ENCODE measurements at places on chromosomes 5 and 9.
A peak's percentile ranks its signal among the peaks of the same experiment; 100 is the strongest.

- no peak for DNase-seq
Observed at GRCh38 chr5:113846941-113847340, 333.4 kb downstream of the YTHDC2 start.

GRCh38 chr5:21168557-21168956, 1180.6 kb upstream of the CDH18 start:
- no peak for DNase-seq

DNA sequence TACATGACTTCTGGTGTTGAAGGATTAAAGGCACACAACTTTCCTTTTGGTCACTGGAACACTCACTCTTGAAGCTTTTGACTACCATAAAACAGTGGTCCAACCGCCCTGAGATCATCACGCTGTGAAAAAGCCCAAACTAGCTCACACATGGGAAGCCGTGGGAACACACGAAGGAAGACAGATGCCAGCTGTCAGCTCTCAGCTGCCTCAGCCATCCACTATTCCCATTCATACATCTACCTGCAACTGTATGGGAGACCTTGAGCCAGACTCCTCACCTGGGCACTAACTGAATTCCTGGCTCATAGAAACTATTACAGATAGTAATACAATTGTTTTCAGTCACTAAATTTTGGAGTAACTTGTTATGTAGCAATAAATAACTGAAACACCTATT, 246.1 kb downstream of the MSX2 start:
- DNase-seq: no peak

DNA sequence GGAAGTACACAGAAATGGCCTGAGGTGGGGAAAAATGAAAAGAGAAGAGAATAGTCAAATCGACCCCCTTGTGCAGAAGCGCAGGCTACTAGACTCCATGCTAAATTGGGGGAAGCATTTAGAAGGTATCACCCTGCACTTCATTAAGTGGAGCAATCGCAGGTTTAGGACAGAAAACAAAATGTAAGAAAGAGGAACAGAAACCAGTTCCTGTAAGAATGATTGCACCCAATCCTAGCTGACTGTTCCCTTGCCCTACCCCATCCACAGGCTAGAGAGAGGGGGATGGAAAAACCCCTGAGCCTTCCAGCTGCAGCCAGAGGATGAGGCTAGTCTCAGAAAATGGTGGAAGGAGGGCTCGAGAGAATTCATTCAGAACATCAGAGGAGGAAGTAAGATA, 23.9 kb upstream of the PPP1R2B start:
- no peak for DNase-seq

DNA sequence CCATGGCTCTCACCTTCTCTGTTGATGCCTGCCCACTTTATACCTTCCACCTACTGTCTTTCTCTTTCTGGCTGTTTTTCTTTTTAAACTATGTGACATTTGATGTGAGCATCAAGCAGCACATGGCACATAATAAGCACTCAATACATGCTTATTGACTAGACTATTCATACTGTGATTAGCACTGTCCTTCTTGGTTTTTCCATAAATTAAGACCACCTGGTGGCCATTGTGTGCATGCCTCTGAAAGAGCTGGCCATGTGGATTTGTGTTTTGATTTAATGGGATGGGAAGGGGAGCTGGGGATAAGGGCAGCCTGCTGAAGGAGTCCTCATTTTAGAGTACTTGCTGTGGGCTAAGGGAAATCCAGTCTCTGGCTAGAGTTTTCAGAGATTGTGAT, 79.4 kb downstream of the ARHGEF28 start:
- no peak for DNase-seq

- no peak for DNase-seq
Observed at GRCh38 chr9:107218829-107219485, 64.1 kb upstream of the RAD23B start.

- DNase-seq: no peak
Observed at GRCh38 chr5:95969651-95970358, 8.2 kb upstream of the ELL2 start.

- DNase-seq: no peak
Observed at GRCh38 chr5:51566953-51567352, 183.7 kb downstream of the ISL1 start.

DNA sequence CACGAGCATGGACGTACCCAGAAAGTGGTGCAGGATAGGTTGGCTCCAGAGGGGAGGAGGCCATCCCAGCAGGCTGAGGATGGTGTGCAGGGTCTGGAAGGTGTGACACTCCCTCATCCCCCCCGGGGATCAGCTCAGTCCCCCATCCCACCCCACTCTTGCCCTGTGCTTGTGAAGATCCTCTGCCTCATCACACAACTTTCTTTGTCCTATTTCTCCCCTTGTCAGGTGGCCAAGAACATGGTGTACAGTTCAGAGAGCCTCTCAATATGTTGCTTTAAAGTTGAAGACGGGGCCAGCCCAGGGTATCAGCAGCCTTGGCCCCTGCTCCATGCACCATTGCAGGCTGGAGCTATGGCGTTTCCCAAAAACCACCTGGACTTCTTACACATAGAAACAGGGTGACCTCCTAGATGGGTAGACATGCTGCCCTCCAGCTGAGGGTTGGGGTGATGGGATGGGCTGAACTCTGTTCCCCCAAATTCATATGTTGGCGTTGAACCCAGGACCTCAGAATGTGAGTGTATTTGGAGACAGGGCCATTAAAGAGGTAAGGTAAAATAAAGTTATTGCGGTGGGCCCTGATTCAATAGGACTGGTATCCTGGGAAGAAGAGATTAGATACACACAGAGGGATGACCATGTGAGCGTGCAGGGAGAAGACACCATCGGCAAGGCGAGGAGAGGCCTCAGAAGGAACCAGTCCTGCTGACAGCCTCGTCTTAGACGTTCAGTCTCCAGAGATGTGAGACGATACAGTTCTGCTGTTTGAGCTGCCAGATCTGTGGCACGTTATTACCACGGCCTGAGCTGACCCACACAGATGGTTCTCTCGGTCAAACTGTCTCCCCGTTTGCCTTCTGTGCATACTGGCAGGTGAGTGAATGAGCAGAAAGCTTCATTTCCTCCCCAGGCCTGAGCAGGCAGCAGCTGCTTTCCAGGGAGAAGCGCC, 272.5 kb downstream of the GADD45G start:
- no peak for DNase-seq

DNA sequence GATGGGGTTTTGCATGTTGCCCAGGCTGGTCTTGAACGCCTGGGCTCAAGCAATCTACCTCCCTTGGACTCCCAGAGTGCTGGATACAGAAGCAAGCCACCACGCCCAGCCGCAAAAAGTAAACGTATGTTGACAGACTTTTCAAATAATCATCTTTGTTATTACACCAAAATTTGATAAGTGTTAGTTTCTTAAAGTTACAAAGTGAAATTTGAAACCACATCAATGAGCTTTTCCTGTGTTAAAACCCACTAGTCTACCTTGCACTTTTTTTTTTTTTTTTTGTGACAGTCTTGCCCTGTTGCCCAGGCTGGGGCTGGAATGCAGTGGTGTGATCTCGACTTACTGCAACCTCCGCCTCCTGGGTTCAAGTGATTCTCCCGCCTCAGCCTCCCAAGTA, 29.9 kb downstream of the SPACA9 start:
- no peak for DNase-seq

GRCh38 chr9:14981291-14981950, 71.2 kb upstream of the FREM1 start:
- DNase-seq: no peak

GRCh38 chr5:59326596-59326995, 566.9 kb downstream of the PDE4D start:
- DNase-seq: no peak

DNA sequence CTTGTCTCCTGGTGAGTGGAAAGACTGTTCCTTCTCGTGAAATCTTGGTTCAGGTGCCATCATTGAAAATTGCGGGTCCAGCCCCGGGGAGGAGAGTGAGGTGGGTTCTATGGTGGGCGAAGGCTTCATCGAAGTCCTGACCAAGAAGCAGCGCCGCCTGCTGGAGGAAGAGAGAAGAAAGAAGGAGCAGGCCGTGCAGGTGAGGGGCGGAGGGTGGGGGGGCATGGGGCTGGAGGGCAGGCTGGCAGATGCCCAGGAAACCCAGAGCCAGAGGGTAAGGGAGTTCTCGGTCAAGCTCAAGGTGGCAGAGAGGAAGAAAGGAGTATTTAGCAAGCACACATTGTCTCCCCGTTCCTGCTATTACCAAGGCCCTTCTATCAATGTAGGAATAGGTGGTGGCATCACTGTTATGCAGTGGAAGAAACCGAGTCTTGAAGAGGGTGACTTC, 24.3 kb upstream of the POMT1 start:
- no peak for DNase-seq

- no peak for DNase-seq
Observed at GRCh38 chr9:35070823-35071813, 1.3 kb downstream of the VCP start.

DNA sequence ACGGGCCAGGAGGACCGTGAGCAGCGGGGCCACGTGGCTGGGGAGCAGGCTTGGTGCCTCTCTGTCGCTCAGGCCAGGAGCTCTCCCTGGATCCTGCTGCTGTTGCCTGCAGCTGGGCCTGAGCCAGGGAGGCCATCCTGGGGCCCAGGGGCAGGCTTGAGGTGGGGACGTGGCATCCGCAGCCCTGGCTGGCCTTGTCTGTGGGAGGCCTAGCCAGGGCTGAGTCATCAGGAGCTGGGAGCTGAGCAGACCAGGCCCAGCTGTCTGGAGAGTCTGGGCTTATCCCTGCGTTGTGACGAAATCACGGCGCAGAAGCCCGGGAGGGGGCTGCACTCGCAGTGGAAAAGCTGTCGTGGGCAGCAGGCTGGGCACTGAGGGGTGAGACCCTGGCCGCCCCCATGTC, 138.8 kb upstream of the COL5A1 start:
- DNase-seq: peak; percentile 82

GRCh38 chr9:137457406-137458193, 1.5 kb downstream of the NSMF start:
- DNase-seq: no peak

DNA sequence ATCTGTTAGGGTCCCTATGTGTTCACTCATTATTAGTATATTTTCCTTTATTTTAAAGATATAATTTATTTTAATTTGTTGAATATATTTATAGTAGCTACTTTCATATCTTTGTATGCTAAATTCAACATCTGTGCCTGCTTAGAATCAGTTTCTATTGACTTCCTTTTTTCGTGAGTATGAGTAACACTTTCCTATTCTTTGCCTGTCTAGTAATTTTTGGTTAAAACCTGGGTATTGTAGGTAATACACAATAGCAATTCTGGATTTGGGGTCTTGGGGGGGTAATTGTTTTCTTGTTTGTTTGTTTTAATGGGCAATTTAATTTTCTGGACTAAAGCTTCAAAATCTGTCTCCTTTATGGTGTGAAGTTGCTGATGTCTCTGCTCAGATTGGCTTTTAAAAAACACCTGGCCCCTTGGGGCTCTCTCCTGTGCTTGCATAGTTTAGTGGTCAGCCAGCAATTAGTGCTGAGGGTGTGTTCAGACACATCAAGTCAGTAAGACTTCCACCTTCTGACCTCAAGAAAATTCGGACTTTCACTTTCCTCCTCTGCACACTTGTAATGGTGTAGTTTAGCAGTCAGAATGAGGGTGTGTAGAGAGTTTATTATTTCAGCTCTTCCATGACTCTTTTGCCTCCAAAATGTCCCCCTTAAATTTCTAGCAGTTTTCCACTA, 124.4 kb upstream of the MAP1B start:
- DNase-seq: no peak

DNA sequence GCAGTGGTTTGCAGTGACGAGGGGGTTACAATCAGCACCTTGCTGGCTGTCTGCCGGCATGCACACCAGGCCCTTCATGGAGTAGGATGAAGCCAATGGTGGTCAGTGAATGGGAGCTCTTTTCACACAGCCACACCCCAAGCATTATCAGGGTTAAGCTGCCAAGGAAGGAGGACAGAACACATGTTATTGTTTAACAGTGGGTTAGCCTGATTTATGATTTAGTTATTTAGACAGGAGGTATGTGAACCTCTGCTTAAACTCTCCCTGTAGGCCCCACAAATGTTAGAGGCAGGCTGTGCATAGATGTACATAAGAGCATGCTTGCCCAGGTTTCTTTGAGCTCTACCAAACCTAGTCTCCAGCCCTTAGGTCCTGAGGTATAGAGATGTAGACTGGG, 262.9 kb downstream of the SPOCK1 start:
- DNase-seq: no peak

GRCh38 chr9:116491659-116492058, 195.4 kb upstream of the TRIM32 start:
- no peak for DNase-seq

GRCh38 chr5:124132843-124133242, 613.6 kb downstream of the ZNF608 start:
- DNase-seq: no peak

DNA sequence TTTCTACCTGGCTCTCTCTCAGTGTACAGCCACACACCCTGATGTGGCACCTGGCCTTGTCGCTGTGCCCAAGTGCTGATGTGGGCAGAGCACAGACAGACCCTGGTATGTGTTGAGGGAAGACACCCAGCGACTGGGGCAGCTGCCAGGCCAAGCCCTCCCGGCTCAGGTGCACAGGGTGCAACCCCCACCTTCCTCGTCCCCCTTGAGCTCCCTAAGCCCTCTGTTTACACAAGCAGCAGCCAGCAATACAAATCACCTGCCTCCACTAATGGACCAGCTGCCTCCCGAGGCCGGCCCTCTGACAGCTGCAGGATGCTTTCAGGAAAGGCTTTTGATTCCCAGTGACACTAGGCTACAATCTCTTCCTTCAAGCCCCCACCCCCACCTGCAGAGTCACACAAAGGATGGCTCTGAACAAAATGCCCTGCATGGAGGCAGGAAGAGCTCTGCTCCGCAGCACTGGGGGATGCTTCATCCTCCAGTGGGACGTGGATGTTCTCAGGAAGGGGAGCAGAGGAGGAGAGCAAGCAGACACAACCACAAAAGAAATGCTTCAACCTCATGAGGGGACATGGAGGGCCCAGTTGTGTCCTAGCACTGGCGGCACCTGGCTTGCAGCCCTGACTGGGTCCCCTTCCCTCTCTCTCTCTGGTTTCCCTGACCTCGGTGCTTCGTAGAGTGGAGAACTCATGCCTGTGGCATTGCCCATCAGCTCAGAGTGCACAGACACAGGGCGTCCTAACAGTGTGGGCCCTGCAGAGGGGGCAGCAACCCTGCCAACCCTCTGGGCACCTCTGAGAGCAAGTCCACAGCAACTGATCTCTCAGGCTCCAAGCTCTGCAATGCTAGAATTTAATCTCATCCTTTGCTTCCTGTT, 140.8 kb downstream of the BARX1 start:
- DNase-seq: no peak

- DNase-seq: peak; percentile 14
Observed at GRCh38 chr5:84301535-84301934, 83.1 kb downstream of the EDIL3 start.

GRCh38 chr5:160547061-160547460, 125.4 kb downstream of the PTTG1 start:
- DNase-seq: no peak

- DNase-seq: no peak
Observed at GRCh38 chr5:151587796-151588555, 3.2 kb downstream of the FAT2 start.

GRCh38 chr5:127280491-127281220, 9.9 kb upstream of the MEGF10 start:
- no peak for DNase-seq

DNA sequence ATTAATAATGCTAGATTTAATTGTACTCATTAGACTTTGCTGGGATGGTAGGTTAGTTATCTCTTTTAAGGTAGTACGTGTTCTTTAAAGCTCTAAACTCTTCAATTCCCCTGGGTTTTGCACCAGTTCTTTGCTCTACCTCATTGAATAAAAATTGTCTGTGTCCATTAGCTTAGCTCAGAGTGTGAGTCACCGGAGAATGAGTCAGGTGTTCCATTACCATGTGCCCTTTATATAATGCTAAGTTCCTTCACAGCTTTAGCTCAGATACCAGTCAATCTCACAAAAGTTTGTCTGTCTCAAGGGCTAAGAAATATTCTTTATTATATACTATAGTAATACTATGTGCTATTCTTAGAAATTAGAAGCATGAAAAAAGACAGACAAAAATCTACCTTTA, 339.4 kb downstream of the PRELID2 start:
- DNase-seq: peak; percentile 72

All from HS-5 (cell line).